ENCODE measurements at places on chromosomes 3 and 15. TPM values are rescaled to one million over a fixed set of nuclear protein-coding genes. Genes with fewer than 3 reads are reported as not detected.

SCAMP5 gene
- 1.1 TPM for total RNA-seq

ROPN1 gene
- total RNA-seq, result not detected

TMEM207 gene
- total RNA-seq, result not detected

TLR9 gene
- 2.0 TPM for total RNA-seq

LRRC31 gene
- not detected for total RNA-seq

LDHAL6B gene
- not detected for total RNA-seq

CFAP20DC gene
- 1.5 TPM for total RNA-seq

GRCh38 chr3:187875863-187876262 is 130.6 kb upstream of the BCL6 start:
- no peak for DNase-seq

- peak; percentile 62 for DNase-seq
These were observed 22.4 kb upstream of the CELF6 start for GRCh38 chr15:72342385-72342784.

DNA sequence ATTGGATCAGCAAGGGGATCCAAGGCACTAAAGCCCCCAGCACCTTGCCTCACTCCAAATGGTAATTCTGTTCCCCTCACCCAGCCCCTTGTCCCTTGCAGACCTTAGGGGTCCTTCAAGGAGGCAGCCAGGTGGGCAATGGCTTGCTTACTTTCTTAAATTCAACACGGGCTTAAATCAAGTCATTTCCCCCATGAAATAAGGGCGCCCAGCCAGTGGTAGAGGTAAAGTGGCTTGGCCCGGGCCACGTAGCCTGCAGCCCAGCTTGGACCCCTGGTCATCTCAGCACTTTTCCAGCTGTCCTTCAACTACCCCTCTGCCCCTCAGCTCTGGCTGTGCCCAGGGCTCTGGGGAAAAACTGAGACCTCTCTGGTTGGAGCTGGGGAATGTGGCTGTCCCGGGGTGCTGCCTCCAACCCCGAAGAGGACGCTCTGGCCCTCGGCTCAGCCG is 1.2 kb downstream of the PSTPIP1 start:
- no peak for DNase-seq

- DNase-seq, result no peak
These were observed 679.0 kb upstream of the DPPA4 start for GRCh38 chr3:110016235-110016815.

DNA sequence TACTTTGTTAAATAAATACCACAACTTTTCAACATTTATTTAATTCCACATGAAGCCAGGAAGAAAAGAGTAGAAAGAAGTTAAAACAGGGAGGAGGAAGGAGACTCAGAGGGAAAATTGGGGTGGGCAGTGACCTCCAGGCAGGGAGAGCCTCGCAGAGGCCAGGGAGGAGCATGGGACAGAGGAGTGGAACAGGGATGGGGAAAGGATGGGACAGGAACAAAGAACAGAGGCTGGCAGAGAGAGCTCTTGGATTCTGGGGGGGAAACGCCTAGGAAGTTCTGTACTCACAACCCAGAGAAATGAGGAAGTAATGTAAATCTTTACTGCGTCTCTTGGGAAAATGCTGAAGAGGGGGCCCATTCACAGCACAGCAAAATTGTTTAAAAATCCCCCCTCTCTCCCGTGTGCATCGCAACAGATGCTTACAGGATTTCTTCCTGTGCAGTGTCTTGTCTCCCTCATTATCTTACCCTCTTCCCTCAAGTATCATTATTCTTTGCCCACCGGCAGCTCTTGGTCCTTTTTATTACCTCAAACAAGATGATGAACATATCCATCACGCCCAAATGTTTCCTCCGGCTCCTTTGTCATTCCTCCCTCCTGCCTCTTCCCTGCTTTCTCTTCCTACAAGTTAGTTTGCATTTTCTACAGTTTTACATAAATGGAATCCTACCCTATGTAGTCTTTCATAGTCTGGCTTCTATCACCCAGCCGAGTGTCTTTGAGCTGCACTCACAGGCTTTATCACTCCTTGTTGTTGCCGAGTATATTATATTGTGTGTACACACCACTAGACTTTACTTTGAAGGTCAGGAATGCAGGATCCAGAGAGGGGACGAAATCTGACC is 65.5 kb downstream of the ARHGAP31 start:
- no peak for DNase-seq

DNA sequence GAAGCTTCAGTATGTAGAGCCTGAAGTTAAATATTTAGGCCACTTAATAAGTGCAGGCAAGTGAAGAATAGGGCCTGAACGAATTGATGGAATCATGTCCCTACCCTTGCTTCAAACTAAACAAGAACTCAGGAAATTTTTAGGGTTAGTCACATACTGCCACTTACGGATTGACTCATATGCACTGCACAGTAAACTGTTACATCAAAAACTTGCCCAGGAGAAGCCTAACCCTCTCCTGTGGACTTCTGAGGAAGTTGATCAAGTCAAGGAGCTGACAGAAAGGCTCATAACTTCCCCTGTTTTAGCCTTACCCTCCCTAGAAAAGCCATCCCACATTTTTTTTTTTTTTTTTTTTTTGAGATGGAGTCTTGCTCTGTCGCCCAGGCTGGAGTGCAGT is 20.6 kb upstream of the KBTBD12 start:
- DNase-seq, result no peak

- no peak for DNase-seq
These were observed 56.2 kb upstream of the TGFBR2 start for GRCh38 chr3:30550246-30550645.

- no peak for DNase-seq
These were observed 1145.5 kb downstream of the TBL1XR1 start for GRCh38 chr3:176051766-176052165.

DNA sequence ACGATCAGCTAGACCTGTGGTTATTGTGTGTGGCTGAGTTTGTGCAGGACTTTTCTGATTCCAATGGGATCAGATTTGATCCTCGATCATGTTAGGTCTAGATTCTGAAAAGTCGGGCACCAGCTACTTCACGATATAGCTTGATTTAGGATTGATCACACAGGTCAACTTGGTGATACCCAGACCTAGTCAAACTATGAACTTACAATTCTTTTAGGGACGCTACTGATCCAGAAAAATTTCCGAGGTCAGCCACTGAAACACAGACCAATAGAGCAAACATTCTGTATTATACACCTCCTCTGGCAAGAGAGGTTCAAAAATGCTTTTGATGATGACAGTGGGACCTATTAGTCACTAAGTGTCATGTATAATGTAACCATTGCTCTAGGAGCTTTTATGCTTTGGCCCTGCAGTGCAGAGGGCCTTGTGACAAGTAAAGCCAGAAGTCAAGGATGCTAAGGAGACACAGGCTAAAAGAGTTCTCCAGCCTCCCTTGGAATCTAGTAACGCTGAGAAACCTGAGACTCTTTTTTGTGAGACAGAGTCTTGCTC is 115.6 kb upstream of the MB21D2 start:
- DNase-seq, result no peak

DNA sequence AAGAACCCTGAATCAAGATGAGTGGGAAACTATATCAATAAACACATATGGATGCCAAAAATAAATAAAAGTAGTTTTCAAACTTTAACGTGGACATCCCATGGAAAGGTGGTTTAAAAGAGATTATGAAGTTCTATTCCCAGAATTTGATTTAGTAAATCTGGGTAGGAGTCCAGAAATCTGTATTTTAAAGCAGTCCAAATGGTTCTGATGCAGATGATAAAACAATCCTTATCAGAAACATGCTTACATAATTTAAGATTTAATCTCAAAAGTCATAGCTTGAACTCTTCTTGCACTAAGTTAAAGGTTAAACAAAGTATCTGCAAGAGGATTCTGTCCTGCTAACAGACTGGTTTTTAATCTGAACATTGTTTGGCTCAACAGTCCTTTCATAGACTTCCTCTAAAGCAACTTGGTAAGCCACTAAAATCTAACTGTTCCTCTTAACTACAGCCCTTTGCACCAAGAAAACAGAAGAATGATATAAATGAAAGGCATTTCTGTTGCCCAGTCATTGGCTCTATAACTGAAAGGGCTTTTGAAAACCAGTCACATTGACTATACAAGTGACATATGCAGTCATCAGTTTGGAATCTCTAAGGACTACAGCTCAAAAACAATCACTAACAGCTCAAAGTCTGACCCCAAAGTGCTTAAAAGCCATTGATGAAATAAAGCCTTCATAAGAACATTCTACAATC is 23.4 kb upstream of the MAP4 start:
- DNase-seq, result no peak

DNA sequence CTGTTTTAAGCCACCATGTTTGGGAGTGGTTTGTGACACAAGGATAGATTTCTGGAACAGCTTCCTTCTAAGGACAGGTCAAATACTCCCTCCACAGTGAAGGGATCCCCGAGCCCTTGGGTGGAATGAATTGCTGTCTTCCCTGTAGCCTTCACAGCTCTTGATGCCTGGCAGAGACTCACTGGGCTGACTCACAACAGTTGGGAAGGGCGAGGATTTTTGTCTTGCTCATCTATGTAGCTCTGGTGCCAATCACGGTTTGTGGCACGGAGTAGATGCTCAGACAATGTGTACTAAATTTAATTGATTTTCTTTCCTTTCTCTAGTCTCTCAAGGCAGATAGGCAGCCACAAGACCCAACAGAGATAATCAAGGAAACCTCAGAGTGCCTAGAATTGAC is 27.0 kb downstream of the CRYGS start:
- DNase-seq, result no peak

DNA sequence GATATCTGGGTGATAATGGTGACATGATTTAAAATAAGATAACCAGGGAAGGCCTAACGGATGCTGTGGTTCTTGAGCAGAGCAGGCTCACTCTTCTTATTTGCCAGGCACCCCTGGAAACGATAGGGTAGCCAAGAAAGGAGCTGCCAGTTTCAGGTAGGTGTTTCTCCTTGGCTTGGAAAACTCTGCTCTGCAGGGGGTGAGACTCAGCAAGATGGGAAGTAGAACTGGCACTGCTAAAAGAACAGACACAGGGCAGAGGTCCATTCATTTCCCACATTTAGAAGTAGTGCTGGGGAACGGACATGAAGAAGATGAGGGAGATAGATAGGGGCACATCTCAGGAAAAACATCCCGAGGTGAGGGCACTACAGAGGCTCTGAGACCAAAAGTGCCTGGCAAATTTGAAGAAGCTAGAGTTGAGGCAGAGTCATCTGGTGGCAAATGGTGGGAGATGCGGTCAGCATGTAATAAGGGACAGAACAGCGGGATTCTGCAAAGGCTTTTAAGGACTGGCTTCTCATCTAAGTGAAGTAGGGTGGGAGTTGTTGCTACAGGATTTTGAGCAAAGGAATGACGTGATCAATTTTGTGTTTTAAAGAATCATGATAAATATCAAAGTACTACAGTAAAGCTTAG is 323.4 kb upstream of the PLSCR5 start:
- DNase-seq, result no peak

DNA sequence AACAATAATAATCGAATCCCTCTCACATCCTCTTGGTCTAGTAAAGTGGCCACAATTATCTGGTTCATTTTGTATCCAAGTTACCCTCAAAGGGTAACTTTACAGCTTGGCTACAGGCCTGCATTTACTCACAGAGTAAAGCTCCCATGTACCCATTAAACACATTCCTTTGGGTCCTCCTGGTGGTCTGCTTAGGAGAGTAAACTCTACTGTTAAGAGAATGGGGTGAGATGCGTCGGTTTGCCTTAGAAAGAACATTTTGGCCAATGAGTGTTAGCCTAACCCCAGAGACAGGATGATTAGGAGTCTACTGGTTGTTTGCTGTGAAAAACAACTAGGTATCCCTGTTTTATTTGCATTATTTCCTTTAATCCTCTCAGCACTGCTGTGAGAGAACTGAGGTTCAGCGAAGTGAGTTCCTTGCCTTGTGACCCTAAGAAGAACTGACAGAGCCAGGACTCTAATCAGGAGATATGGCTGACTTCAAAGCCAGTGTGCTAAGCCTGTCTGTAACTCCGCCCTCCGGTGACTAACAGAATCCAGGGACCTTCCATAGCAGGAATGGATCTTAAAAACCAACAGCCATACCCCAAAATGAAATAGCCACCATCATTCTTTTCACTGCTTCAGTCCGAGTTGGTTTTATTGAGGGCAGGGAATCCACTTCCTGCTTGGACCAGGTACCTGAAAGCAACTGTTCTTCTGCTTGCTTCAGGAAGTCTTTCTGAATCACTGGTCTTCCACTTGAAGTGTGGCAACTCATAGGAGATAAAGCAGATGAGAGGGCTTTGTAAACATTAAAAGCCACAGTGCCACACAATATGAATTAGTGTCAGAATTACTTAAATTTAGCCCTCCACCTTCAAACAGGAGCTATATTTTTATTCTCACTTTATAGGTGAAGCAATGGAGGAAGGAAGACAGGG is 317.3 kb upstream of the WNT5A start:
- DNase-seq, result no peak

DNA sequence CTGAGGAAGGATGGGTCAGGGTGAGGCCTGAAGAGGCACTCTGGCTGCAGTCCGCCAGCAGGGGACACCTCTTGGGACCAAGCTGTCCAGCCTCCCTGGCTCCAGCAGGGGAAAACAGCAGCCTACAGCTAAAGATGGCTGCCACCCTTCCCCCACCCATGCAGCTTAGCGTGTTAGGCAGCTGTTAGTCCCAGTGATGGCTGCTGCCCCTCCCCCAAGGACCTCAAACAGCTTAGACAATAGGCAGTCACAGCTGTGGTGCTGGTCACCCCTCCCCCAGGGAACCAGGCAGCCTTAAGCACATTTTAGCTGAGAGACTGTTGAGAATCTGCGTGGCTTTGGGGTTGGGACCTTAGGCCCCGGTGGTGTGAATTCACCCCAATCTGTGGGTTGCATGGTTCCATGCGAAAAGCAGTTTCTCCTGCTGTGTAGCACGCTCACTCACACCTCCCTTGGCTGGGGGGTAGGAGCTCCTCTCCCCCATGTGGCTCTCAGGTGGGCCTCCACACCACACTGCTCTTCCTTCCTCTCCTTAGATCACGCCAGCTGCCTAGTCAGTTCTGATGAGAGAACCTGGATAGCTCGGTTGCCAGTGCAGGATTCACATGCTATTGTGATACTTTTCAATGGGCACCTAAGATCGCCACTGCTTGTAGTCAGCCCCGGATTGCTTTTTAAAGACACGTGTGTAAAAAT is 140.5 kb upstream of the CADPS start:
- DNase-seq, result no peak
